SK-N-DZ (cell line): ENCODE measurements at places on chromosomes 11 and 22.

- DNase-seq = no peak
These were observed 97.8 kb downstream of the PKNOX2 start for GRCh38 chr11:125262194-125262829.

GRCh38 chr11:118224511-118225188, at the start of gene JAML:
JAML (minus strand) TSS chr11:118225011; CDS start chr11:118214866, 10,145 bp downstream.
- DNase-seq = no peak

GRCh38 chr22:20015971-20016733, 471 bp downstream of the ARVCF start:
- no peak for DNase-seq

GRCh38 chr11:86475027-86475426, 100.3 kb downstream of the CCDC81 start:
- DNase-seq = no peak

DNA sequence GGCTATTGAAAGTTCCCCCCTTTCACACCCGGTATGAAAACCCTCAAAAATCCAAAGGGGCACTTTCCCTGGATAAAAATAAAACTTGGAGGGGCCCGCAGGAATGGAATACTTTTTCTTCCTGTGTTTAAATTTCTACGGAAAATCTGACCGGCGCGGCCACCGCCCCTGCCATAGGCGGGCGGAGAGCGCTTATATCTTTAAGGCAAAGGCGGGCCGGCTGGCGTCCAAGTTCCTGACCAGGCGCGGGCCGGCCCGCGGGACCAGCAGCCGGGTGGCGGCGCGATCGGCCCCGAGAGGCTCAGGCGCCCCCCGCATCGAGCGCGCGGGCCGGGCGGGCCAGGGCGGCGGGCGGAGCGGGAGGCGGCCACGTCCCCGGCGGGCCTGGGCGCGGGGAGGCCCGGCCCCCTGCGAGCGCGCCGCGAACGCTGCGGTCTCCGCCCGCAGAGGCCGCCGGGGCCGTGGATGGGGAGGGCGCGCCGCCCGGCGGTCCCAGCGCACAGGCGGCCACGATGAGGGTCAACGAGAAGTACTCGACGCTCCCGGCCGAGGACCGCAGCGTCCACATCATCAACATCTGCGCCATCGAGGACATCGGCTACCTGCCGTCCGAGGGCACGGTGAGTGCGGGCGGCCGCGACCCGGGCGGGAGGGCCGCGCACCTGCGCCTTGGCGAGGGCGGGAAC, at the start of gene ANO1:
Gene ANO1 (plus strand): TSS at position 223 of the 686 bp plus-strand sequence. CDS start 290 bp downstream, at position 513.
- no peak for DNase-seq

GRCh38 chr11:47179655-47179991, 2.9 kb upstream of the ARFGAP2 start:
- DNase-seq = peak; percentile 64

- peak; percentile 23 for DNase-seq
These were observed 40.5 kb downstream of the GGTLC2 start for GRCh38 chr22:22684580-22685561.

DNA sequence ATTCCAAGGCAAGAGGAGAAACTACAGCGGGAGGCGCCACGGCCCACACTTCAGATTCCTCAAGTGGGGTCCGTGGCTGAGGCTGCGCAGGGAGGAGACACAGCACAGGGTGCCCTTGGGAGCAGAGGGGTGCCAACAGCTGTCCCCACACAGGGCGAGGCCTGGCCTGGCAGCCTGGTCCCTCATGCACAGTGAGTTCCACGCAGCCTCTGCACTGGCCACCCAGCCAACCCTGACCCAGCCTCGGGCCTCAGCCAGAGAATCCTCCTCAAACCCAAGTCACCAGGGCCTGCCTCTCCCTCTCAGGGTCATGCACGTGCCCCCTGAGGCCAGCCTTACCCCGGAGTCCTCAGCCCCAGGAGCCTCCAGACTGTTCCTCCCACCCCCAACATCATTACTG, 22.4 kb upstream of the MOB2 start:
- no peak for DNase-seq

GRCh38 chr11:110031171-110031570, 62.0 kb upstream of the ZC3H12C start:
- no peak for DNase-seq

GRCh38 chr22:36573815-36574363, 44.9 kb upstream of the EIF3D start:
- DNase-seq = no peak

DNA sequence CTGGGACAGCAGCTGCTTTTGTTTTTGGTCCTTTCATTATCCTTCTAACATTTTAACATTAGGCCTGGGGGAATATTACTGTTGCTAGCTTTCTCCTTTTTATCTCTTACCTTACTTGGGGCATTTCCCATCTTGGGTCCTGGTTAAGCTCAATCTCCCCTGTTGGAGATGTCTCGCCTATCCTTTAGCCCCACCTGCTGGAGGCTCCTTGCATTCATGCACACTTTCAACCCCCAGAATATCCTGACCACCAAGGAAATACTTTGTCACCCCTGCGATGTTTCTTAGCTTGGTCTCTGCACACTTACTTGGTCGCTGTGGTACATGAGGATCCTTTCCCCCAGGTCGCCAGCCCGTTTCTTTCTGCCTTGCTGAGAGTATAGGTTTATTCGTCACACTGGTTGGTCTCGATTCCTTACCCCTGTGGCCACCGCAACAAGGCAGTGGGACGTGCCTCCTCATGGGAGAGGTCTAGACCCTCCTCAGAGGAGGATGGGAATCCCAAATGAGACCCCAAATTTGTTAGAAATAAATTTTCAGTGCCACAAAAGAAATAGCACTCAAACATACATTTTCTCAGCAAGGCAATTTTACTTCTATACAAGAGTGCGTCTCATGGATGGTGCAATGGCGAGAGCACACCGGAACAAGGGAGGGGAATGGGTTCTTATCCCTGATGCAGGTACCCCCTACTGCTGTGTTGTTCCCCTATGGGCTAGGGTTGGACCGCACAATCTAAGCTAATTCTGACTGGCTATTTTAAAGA, 5.4 kb upstream of the TXN2 start:
- DNase-seq = peak; percentile 51
